ENCODE measurements at places on chromosomes 13 and 19.

GRCh38 chr13:33313504-33313903, 27.9 kb upstream of the STARD13 start:
- no peak for DNase-seq

DNA sequence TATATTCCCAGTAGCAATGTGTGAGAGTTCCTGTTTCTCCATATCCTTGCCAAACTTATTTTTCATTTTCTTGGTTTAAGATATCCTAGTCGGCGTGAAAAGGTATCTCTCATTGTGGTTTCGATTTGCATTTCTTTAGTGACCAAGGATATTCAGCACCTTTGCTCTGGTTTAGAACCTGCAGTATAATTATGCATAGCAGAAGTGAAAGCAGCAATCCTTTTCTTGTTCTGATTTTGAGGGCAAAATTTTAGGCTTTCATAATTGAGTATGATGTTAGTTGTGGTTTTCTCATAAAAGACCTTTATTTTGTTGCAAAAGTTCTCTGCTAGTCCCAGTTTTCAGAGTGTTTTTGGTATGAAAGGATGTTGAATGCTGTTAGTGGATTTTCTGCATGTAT, 491.0 kb downstream of the FGF9 start:
- no peak for DNase-seq

DNA sequence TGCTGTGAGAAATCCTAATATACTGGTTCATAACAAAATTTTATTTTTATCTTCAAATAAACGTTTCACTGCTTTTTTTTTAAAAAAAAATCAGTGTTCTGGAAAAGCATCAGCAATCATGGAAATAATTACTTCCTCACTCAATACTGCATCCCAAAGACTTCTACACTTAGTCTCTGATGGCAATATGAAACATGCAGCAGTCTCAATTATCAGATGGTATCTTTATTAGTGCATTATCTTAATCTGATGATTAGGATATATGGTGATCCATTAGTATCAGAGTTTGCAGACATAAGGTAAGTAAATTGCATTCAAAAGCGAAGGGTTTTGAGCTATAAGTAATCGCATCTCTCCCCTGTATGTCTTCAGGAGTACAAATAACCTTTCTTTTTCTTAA, 218.3 kb upstream of the EDNRB start:
- no peak for DNase-seq

- DNase-seq: no peak
These were observed 607.6 kb downstream of the PCDH17 start for GRCh38 chr13:58238972-58239773.

DNA sequence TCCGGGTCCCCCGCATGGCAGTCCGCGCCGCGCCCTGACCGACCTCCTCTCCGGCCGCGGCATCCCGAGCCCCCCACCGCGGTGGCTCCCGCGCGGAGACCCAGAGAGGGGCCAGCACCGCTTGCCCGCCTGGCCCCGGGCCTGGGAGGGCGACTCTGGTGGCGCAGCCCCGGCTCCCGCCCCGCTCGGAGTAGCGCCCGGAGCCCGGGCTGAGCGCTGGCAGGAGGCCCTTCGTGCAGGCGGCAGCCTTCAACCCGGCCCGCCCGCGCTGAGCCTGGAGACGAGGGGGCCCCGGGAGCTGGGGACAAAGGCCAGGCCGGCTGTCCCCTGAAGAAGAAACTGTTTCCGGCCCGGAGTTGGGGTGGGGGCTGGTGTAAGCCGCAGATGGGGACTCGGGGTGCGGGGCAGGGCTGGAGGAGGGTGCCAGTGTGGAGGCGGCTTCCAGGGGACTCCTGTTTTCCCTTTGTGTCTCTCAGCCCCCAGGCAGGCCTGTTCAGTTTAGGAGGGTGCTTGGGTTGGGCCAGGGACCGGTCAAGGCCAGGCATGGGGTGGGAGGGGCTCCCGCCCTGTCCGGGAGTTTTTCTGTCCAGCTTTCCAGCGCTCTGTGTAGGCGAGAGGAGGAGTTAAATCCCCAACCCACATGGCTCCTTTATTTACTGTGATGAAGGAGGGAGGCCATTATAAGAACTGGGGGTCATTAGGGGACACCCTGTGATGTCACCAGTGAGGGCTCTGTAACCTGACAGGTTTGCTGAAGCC, 935 bp downstream of the LRP3 start:
- no peak for DNase-seq

DNA sequence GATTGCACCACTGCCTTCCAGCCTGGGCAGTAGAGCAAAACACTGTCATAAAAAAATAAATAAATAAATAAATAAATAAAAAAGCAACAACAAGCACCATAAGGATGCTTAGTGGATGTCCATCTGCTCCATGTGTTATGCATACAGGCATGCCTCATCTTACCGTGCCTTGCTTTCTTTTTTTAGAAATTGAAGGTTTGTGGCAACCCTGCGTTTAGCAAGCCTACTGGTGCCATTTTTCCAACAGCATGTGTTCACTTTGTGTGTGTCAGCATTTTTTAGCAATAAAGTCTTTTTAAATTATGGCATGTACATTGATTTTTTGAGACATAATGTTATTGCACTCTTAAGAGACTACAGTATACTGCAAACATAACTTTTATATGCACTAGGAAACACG, 68.3 kb downstream of the PEPD start:
- DNase-seq: no peak

DNA sequence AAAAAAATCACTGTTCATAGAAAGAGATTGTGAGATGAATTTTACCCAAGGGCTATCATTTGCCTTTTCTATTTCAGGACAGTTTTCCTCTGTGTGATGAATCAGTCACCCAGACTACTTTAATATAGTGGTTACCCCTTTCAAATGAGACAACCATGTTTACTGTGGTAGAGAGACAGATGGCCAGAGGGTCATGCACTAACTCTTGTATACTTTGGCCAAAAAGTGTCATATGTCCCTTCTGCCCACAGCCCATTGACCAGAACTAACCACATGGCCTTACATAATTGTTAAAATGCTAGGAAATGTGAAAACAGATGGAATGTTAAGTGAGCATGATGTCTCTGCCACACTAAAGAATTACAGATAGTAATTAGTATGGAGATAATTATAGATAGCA, 498.7 kb downstream of the DACH1 start:
- DNase-seq: no peak

- no peak for DNase-seq
These were observed 11.7 kb downstream of the GNA11 start for GRCh38 chr19:3105641-3106508.

DNA sequence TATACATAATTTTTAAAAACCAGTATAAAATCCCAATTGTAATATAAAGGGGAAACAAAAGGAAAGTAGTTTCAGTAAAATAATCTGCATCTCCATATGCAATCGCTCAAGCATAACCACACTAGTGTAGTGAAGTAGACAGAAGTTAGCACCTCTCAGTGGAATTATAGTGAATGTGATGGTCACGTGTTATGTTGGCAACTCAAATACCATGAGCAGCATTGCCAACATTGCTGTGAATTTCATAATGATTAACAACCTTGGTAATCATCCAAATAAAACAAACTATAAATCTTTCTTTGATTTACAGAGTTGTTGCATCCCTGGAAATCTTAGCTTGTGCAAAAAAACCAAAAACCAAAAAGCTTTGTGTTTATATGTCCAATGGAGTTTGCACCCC, 77.3 kb upstream of the SIAH3 start:
- no peak for DNase-seq

GRCh38 chr13:82275644-82276043, 1606.6 kb downstream of the SLITRK1 start:
- no peak for DNase-seq

DNA sequence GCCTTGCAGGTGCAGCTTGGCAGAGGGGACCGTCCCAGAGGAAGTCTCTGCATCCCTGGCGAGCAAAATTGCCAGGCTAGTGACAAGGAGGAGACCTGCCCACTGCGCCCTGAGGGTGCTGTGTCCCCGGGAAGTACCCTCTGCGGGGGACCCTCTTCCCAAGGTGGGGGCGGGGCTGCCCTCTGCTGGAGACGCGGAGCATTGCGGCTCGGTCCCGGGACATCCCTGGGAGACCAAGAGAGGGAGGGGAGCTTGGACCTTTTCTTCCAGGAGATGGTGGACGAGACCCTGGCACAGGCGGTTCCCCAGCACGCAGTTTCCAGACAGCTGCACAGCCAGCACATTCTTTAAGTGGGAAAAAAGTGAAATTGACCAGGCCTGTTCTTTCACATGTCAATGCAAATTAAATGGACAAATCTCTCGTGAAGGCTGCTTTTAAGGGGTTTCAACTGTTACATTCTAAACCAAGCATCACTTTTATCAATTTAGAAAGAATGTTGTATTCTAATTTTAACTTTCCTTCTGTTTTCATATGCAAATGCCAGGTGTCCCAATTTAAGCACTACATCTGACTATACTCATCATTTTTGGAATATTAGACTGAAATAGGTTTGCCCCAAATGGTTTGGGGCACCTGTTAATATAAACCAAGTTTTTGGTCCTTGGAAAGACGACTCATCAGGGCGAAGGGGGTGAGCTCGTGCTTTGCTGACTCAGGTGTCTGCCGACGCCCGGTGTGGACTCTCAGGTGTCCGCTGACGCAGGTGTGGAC, 60.7 kb downstream of the MCF2L start:
- no peak for DNase-seq

Data from amniotic stem cell (primary cell).